ENCODE measurements at places on chromosomes 1 and 21. TPM values are rescaled to one million over a fixed set of nuclear protein-coding genes. Genes with fewer than 3 reads are reported as not detected.

The CASZ1 gene
- total RNA-seq = 1.8 TPM

DNA sequence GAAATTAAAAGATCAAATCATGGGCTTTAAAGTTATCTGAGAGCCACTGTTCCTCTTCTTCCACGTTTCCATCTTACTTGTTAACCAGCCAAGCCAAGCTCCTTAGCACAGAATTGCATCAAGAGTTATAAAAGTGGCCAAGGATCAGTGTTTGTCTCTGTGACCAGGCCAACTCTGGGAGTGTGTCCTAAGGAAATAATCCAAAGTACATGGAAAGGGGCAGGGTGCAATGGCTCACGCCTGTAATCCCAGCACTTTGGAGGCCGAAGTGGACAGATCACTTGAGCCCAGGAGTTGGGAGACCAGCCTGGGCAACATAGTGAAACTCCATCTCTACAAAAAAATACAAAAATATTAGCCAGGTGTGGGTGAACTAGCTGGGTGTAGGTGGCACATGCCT is 10.0 kb upstream of the MPZL1 start:
- no peak for DNase-seq

The ARHGEF2 gene
- 51.6 TPM for total RNA-seq

- DNase-seq = no peak
Measured at GRCh38 chr1:14156543-14156942, 441.9 kb upstream of the KAZN start.

- no peak for DNase-seq
Measured at GRCh38 chr1:206081856-206082255, 28.9 kb downstream of the RHEX start.

The LDLRAD1 gene
- total RNA-seq = not detected

DNA sequence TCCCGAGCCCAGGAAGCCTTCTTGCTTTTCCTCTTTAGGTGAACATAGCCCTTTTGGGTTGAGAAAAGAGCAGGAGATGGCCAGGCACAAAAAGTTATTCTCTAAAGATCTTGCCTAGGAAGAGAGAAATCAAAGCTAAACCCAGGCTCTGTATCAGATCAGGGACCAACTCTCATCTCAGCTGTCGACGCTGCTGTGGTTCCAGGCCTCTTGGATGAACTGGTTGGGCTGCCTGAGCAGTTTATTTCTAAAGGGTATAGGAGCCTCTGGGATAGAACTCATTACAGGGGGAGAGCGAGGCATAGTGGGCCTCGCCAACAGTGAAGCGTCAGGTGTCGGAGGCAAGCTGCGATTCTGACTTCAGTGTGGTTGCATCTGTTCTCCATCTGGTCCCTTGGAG is 82.6 kb upstream of the F3 start:
- DNase-seq = no peak

The PTCH2 gene
- not detected for total RNA-seq

- DNase-seq = peak; percentile 20
Measured at GRCh38 chr1:116411784-116412479, 38.9 kb downstream of the ATP1A1 start.

GRCh38 chr1:235583511-235584001 is 66.0 kb downstream of the GNG4 start:
- no peak for DNase-seq

GRCh38 chr1:219902951-219903350 is 25.4 kb downstream of the SLC30A10 start:
- DNase-seq = no peak

GRCh38 chr1:177944016-177944949 is 25.6 kb downstream of the SEC16B start:
- DNase-seq = no peak

GRCh38 chr1:200558866-200559459 is 61.6 kb downstream of the KIF14 start:
- DNase-seq = peak; percentile 53

DNA sequence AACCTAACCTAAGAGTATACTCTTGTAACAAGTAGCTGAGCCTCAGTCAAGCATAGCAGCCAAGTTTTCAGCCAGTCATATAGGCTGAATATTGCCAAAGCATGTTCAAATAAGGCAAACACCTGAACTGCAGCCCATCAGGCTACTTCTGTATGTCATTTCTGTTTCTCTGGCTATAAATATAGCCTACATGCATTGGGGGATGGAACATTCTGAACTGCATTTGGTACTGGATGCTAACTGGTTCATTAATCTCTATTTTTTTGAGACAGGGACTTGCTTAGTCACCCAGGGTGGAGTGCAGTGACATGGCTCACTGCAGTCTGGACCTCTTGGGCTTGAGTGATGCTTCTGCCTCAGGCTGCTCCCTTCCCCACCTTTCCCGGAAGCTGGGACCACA is 37.3 kb downstream of the MAST2 start:
- DNase-seq = peak; percentile 32

DNA sequence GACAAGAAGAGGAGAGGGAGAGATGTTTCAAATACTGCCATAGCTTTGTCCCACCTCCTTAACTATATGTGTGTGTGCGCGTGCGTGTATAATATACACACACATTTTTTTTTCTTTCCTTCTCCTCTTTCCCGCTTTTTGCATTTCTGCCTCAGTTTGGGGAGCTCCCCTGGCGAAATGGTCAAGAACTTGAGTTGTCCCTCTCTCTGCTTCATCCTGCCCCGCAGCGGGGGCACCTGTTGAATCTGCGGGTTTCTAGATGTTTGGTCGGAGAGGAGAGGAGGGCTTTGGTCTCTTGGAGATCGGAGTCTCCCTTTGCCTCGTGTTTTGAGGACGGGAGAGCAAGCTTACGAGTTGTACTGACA is 504 bp downstream of the SCCPDH start:
- DNase-seq = peak; percentile 45

DNA sequence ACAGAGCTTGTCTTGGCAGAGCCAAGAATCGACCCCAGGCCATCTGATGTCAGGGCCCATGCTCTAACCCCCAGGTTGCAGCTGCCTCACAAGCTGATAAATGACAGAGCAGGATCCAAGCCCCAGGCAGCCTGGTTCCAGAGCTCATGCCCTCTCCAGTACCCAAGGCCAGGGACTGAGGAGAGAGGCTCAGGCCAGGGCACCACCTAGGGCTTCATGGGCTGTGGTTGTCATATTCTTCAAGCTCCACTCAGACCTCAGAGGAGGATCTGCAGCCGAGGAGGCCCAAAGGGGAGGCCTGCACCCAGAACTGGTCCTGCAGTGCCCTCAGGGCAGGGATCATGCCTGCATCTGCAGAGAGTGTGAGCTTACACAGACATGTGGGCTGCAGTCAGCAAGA is 301.1 kb downstream of the MATN1 start:
- no peak for DNase-seq

The KIAA0040 gene
- 4.4 TPM for total RNA-seq

- DNase-seq = no peak
Measured at GRCh38 chr1:234413990-234414389, 40.7 kb downstream of the COA6 start.

DNA sequence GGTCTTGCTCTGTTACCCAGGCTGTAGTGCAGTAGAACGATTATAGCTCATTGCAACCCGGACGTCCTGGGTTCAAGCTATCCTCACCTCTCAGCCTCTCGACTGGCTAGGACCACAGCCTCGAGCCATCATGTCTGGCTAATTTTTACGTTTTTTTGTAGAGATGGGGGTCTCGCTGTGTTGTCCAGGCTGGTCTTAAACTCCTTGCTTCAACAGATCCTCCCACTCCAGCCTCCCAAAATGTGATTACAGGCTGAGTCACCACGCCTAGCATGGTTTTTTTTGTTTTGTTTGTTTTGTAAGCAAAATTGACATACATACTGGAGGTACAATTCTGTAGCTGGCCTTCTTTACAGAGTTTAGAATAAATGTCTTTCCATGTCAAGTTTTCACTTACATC is 994 bp upstream of the LAMTOR5 start:
- no peak for DNase-seq

DNA sequence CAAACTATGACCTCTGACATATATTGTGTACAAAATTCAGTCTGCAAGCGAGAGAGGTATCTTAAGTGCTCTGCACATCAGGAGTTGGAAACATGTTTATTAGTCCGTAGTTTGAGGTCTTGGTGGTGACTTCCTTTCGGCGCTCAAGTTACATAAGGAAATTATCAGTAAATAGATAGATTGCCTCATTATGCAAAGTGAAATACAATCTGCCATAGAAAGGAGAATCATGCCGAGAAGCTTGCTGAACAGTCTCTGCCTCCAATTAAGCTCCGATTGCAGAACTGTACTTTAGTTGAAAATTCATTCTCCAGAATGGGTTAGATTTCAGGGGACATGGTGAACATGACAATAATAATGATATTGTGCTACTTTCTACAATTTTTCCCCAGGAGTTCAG is 271.8 kb downstream of the BRINP2 start:
- no peak for DNase-seq

DNA sequence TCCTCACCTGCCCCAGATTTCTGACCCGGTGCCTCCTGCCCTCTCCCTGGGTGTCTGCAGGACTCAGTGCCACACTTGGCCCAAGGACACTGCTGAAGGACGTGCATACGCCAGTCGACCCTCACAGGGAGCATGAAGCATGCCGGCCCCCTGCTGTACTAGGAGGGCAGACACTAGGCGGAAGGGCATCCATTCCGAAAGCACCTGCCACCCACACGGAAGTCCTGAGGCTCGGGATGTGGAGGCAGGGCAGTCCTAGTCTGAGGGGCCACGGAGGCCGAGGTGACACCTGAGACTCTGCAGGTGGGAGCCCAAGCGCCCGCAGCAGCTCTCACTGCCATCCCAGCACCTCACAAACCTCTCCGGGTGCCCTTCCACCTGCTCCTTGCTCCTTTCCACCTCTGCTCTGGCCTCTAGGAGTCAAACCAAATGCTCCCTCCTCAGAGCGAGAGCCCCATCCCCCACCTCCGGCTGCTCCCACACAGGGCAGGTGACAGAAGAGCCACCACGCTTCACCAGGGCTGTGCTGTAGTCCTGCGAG is 2.4 kb downstream of the NPHP4 start:
- DNase-seq = no peak

The SPRR2G gene
- not detected for total RNA-seq
